Activated CD4-positive, CD25-positive, alpha-beta regulatory T cell (primary cell): ENCODE measurements at places on chromosomes 16 and 17.

DNA sequence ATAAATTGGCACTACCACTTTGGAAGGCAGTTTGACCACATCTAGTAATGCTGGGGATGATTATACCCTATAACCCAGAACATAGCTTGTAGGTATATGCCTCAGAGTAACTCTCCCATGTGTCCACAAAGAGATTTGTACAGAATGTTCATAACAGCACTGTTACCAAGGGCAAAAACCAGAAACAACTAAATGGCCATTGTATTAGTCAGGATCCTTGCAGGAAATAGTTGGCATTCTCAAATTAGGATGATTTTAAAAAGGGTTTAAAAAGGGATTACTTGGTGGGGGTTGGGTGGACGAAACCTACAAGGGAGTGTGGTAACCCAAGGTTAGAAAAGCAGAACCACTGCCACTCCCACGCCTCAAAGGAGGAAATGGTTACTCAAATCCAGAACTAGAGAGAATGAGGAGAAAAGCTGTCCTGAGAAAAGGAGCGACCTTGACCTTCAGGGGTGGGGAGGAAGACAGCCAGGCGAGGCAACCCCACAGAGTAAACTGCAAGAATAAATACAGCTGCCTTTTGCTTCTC is 2.1 kb downstream of the CPPED1 start:
- no peak for DNase-seq

GRCh38 chr17:18224387-18225120 is 881 bp upstream of the LLGL1 start:
- DNase-seq = no peak

DNA sequence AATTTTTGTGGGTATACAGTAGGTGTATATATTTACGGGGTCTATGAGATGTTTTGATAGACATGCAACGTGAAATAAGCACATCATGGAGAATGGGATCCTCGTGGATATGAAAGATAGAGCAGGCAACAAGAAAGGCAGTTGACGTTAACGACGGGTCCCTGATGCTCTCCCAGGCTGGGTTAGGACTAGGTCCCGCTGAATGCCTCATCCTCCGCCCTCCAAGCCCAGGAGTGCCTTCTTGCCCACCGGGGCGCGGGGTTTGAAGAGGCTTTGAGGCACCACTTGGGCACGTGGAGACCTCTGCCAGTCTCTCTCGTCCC is 9.5 kb upstream of the ZFP90 start:
- no peak for DNase-seq

DNA sequence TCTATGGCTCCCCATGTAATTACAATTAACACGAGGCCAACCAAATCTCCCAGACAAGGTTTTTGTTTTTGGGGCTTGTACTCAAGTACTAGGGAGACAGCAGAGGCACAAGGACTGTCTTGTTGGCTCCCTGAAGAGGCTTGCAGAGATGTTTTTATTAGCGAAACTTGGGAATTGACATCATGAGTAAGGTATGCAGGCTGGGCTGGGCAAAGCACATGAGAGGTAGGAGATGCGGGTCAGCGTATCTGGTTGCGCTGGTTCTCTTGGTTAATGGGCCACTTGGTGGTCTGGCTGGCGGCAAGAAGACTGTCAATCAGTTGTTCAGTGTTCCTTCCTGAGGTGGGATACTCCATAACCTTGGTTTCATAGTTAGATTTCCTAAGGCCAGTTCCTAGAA is 28.9 kb downstream of the LCMT1 start:
- DNase-seq = no peak

- DNase-seq = no peak
These were observed 27.3 kb downstream of the TTYH2 start for GRCh38 chr17:74240618-74241205.

DNA sequence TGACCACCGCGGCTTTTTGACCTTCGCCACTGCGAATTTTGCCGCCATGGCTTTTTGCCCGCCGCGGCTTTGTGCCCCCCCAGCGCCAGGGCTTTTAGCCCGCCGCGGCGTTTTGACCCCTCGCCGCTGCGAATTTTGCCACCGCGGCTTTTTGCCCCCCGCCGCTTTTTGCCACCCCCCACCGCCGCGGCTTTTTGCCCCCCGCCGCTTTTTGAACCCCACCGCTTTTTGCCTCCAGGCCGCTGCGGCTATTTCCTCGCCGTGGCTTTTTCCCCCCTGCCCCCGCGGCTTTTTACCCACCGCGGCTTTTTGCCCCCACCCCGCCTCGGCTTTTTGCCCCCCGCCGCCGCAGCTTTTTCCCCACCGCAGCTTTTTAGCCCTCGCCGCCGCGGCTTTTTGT is 134.8 kb upstream of the TP53TG3C start:
- no peak for DNase-seq

DNA sequence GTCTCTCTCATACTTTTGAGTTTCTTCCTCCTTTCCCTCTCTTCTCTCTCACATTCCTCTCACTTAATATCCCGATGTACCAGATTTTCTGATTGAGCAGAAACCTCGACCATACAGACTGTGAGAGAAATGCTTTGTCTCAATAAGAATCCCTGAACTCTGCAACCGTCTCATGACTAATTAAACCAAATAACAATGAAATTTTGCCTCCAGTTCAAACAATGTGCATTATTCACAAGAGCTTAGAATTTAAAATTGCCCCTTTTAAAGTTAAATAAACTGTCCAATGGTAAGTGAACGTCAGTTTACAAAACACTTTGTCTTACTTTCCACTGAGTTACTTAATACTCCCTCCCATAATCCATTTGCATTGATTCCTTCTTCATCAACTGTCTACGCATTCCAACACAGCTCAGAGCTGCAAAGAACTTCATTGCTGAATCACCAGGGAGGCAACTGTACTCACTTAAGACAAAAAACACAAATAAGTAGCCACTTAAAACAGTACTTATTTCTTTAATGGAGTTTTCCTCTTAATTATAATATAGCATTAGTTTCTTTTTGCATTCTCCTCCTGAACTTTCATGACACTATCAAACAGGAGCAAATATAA is 4.9 kb downstream of the CDH11 start:
- DNase-seq = no peak

DNA sequence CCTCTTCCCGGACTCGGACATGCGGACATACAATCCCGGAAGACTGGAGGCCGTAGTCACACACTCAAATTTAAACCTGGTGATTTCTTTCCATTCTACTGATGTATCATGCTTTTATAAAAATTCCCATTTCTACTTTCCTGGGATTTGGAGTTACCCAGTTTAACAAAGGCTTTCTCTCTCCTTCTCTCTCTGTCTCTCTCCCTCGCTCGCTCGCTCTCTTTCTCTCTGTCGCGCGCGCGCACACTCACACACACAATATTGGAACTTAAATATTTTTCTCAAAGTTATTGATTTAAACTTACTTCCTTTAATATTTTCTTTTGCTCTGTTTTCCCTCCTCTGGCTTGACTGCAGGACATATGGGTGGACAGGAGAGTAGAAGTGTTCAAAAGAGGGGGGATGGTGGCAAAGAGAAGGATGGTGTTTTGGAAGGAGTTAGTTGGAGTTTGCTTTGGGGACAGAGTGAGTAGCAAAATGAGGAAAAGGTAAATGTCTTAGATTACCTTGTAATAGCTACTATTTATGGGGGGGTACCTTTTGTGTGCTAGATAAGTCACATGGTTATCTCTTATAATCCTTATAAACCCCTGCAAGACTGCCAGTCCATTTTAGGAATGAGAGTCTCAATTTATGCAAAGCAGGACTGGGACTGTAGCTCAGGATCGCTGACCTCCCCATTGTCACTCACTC is 878 bp upstream of the TRIM25 start:
- no peak for DNase-seq

DNA sequence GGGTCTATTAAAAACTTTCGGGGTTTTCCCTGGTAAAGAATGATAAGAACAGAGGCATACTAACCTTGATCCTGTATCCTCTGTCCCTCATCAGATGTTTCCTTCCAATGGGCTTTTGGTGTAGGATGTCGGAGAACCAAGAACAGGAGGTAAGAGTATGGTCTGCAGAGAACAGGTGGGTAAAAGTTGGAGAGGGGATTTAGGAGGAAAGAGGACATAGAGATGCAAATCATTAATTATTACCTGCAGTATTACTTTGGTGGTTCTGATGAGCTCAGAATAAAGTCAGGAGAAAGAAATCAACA is 4.3 kb downstream of the SNX11 start:
- no peak for DNase-seq

GRCh38 chr17:40362696-40363110 is 1.8 kb downstream of the GJD3 start:
- peak; percentile 50 for DNase-seq

DNA sequence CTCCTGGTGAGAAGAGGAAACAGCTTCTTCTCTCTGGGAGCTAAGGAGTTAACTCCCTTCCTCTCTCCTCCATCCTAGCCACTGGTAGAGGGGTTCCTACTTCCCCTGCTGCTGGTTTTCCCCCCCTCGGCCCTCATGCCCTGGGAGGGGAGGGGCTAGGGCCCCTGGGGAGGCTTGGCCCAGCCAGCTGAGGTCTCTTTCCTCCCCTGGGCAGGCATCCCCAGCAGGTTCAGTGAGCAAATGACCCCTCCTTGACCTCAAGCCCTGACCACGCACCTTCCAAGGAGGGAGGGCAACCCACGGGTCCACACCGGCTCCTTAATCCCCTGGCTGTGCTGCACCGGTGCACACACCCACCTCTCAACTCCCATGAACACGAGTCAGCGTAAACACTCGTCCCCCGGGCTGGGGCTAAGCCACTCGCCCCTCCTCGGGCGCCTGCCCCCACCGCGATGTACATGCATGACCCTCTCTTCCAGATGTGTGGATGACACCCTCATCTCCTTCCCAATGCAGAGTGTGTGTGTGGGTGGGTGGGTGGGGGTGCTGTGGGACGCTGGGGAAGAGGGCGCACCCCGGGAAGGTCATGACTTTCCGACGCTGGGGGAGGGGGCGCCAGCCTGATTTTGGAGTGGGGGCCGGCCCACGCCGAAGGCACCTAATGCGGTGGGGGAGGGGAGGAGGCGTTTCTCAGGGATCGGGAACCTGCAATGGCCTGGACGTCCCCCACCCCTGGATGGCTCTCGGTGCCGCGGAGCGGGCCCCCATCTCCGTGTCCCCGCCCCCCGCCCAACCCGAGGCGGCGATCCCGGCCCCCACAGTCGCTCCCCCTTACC is 33.7 kb downstream of the SRCIN1 start:
- DNase-seq = no peak

DNA sequence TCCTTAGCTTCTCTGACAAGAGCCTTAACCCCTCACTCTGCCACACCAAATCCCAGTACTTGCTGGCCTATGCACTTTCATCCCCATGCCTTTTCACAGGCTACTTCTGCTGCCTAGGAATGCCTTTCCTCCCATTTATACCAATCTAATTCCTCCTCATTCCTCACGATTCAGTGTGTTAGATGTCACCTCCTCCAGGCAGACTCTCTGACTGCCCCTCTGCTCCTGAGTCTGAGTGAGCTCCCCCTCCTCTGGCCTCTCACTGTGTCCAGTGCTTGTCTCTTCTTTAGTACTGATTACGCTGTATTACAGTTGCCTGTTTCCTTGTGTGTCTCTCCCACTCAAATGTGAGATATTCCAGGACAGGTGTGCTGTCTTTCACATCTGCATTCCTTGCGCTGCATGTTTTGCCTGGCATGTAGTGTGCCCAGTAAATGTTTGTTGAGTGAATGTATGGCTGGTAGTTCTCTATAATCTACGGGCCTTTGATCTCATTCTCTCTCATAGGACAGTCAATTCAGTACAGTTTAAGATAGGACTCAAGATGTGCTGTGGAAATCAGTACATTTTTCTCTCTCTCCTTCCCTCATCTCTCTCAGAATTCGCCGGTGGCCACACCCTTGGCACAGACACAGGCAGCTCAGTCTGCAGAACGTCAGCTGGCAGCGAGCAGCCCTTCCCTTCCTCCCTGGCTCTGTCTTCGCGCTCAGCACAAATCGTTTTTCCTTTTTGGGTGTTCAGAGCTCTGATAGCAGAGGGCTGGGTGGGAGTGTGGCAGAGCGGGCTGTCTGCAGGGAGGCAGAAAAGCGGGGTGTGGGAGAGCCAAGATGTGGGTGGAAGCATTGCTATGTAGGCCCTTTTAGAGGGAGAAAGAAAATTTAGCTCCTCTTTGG is 18.5 kb downstream of the ARL4D start:
- DNase-seq = no peak

DNA sequence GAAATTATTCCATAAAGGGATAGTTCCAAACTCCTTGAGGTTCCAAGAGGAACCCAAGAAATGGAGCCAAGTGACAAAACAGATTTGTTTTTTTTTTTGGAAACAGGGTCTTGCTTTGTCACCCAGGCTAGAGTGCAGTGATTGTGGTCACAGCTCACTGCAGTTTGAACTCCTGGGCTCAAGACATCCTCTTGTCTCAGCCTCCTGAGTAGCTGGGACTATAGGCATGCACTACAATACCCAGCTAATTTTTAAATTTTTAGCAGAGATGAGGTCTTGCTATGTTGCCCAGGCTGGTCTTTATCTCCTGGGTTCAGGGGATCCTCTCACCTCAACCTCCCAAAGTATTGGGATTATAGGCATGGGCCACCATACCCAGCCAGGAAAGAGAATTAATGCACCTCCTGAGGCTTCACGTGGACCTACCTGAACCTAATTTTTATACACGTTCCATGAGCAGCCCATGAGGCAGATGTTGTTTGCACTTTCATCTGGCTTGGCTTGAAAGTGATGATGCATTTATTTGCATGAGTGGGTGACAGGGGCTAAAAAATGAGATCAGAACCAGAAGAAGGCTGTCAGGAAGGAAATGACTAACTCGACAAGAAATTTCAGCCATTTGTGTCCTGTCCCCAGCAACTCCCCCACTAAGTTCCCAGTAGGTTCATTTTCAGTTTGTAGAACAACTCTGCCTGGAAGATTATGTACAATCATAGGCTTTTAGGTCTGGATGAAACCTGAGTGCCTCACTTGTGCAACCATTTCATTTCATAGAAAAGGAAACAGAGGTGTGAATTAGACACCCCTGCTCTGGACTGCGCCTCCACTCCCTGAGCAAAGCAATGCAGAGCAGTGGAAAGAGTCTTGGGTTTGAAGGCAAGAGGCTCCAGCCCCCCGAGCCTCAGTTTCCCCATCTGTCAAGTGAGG is 10.3 kb upstream of the IRF8 start:
- no peak for DNase-seq

GRCh38 chr17:45107293-45108010 is 24.9 kb downstream of the PLCD3 start:
- no peak for DNase-seq

DNA sequence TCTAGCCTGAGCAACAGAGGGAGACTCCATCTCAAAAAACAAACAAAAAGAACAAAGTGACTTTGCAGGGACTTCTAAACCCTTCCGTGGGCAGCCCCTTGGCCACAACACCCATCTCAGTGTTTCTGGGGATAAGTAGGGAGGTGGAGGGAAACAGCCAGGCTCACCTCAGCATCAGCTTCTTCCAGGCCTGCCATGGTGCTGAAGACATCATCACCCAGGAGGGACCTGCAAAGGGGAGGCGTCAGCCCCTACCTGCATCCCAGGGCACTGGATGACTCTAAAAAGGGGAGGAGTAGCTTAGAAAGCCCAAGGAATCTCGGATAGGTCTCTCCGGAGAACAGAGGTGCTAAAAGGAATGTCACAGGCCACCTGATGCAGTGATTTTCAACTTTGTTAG is 9.8 kb downstream of the FBF1 start:
- DNase-seq = no peak

- no peak for DNase-seq
These were observed 7.5 kb downstream of the SCIMP start for GRCh38 chr17:5226940-5227878.

- no peak for DNase-seq
These were observed 4.6 kb upstream of the ARL5C start for GRCh38 chr17:39170558-39170957.
